CD4-positive, alpha-beta T cell treated with Interleukin-6 at 100 ng/mL for 8 hours (primary cell): ENCODE measurements at places on chromosomes 11 and 22.

- DNase-seq = no peak
Measured at GRCh38 chr22:35102663-35103062, 36.7 kb downstream of the ISX start.

DNA sequence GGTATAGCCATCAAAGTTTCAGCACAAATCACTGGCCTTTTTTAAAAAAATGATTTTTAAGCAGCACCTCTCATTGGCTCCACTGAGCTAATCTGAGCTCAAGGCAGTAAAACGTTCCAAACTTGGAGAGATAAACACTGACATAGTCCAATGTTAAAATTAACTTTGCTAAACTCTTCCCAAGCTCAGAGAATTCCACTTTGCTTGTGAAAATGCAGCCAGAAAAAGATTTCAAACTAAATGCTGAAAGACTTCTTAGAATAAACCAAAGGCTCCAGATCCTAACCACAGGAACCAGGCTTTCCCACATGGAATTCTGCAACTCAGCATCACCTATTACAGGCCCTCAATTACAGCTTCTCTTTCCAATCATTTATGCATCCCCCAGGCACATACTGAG, 84.7 kb upstream of the GDPD4 start:
- no peak for DNase-seq

DNA sequence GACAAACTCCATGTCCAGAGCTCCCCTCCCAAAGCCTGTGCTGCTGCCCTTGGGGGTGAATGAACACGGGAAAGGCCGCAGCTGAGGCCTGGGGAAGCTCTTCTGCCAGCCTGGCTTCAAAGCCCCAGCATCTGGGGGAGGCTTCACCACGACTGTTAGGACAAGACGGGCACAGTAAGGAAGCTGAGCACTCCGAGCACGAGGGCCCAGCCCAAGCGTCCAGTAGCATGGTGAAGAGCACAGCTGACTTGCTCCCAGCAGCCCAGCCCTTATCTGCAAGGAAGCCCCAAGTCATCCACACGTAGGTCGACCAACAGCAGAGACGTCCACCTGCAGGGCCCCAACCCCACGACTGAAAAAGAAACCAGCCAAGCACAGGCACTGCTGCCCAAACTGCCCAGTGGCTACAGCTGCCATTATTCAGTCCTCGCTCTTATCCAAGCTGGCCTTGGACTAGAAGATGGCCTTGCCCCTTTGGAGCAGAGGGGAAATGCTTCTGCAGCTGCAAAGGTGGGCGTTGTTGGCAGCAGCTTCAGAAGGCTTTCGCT, 62.5 kb downstream of the SHANK2 start:
- DNase-seq = no peak

- no peak for DNase-seq
Measured at GRCh38 chr11:67352546-67353316, 615 bp downstream of the POLD4 start.

GRCh38 chr11:47587723-47588326, 1.3 kb downstream of the FAM180B start:
- DNase-seq = no peak

DNA sequence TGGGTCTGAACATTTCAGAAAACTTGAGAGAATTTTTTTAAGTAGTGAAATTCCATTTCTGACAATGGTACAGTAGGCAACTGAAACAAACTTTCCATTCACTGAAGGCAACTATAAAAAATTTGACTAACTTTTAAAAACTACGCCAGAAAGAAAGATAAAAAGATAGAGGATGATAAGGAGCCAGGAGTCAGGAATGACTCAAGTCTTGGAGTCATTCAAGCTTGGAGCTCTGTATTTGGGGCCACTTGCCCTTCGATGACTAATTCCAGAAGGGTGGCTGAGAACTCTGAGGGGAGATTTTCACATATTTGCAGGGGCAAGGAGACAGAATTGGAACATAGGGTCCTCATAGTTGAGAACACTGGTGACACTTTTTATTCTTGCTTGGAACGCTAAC, 1083.2 kb upstream of the CNTN5 start:
- DNase-seq = no peak

DNA sequence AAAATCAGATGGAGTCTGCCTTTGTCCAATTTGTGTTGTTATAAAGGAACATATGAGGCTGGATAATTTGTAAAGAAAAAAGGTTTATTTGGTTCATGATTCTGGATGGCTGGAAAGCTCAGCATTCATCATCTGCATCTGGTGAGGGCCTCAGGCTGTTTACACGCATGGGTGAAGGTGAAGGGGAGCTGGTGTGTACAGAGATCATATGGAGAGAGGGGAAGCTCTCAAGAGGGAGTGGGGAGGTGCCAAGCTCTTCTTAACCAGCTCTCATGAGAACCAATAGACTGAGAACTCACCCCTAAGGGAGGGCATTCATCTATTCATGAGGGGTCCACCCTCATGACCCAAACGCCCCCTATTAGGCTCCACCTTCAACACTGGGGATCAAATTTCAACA, 40.0 kb downstream of the NEU3 start:
- no peak for DNase-seq

DNA sequence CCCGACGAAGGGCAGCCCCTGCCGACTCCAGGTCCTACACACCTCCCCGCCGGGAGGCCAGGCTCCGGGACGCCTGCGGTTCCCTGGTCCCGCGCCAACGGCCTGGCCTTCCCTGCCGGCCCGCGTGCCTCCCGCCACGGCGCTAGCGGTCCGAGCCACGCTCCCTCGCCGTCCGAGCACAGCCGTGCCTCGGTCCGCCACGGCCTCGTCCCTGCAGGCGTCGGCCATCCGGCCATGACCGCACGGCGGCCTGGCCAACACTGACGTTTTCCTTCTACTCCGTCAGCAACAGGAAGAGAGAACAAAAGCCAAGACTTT, 532 bp downstream of the EIF4G2 start:
- DNase-seq = no peak

GRCh38 chr22:32905400-32905799, 103.9 kb downstream of the TIMP3 start:
- DNase-seq = no peak

GRCh38 chr22:22342697-22343580, 98.4 kb downstream of the VPREB1 start:
- peak; percentile 51 for DNase-seq

- DNase-seq = no peak
Measured at GRCh38 chr11:102448869-102449224, 3.7 kb downstream of the TMEM123 start.

DNA sequence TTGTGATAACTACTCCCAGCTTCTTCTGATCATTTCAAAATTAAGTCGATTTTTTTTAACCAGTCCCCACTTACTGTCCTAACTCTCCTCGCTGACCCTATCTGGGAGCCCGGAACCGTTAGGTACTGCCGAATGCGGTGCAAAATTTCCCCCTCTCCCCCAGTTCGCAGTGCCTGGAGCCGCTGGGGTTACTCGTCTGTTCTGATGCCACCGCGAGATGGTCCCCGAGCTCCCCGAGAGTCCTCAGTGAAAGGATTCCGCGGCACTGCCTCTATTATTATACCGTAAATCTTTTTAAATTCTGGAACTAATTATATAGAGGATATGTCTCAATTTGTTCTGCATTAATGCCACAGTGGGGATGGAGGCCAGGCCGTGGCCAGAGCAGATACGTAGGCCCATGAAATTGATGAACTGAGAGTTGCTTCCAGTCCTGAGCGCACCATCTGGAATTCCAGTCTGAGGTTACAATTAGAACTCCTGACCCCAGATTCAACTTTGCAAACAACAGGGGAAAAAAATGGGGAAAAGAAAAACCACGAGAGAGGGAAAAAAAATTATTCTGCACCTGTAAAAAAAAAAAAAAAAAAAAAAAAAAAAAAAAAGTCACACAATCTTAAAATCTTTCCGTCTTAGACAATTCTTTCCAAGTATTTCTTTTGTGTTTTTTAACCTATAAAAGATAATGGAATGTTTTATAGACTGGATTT, 4.3 kb upstream of the WT1 start:
- DNase-seq = no peak

GRCh38 chr22:46070803-46071450, 79.4 kb upstream of the PPARA start:
- peak; percentile 35 for DNase-seq

DNA sequence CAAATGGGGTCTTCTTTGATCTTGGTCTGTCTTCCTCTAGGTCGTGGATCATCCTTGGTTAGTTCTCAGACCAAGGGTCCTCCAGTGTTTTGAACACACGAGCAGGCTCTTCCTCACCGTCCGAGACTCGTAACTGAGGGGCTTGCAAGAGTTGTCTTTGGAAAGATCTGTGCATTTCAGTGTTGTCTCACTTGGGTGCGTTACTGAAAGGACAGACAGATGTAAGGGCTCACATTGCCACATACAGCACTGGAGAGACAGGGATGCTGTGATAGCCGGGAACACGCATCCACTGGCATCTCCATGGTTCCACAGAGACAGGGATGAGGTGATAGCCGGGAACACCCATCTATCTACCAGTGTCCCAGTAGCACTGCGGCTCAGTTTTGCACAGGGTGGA, 15.7 kb downstream of the GLB1L2 start:
- DNase-seq = no peak
